ENCODE measurements at places on chromosomes 1 and 21.

DNA sequence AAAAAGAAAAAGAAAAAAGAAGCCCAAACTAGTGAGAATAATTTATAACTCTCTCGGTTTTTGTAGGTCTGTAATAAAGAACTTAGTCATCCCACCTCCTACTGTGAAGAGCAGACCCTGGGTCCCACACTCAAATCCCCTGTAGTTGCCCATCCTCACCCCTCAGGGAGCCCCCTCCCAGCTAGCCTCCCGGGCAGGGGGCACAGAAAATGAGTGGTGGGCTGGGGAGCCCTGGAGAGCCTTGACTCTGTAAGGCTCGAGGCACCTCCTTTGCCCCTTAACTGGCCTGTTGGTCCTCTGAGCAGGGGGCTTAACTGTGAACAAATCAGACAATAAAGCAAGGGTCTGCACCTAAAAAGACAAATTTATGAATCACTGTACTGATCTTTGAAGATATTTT lies 57.5 kb upstream of the PRKACB start:
- DNase-seq, result no peak

DNA sequence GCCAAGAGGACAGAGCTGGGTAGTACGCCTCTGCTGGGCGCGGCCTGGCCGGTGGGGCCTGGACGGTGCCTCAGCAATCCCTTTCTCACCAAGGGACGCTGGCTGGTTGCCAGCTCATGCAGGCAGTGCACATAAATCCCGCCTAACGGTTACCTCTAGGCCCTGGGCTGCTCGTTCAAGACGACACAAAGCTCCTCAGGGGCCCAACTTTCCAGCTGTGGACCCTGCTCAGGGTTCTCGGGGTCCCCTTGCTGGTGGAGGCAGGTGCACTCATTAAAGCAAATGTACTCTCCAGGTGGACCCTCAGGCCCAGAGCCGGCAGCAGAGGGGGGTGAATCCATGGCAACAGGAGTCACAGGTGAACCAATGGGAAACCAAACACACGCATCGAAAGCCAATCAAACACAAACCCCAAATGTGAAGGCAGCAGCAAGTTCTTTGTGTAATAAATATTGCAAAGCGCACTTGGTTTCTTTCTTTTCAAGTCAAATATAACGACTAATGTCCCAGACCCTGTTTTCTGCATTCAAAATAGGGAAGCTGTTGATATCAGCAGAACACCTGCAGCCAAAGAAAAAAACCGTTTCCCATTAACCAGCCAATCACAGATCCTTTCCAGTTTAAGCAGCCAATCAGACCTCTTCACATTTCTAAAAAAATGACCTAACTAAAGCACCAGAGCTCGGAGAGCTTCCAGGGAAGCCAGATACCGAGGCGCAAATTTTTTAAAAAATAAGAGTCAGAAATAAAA lies 26.1 kb upstream of the CLSTN1 start:
- DNase-seq, result no peak

GRCh38 chr1:174726167-174726879 lies 273.4 kb upstream of the CACYBP start:
- DNase-seq, result no peak

DNA sequence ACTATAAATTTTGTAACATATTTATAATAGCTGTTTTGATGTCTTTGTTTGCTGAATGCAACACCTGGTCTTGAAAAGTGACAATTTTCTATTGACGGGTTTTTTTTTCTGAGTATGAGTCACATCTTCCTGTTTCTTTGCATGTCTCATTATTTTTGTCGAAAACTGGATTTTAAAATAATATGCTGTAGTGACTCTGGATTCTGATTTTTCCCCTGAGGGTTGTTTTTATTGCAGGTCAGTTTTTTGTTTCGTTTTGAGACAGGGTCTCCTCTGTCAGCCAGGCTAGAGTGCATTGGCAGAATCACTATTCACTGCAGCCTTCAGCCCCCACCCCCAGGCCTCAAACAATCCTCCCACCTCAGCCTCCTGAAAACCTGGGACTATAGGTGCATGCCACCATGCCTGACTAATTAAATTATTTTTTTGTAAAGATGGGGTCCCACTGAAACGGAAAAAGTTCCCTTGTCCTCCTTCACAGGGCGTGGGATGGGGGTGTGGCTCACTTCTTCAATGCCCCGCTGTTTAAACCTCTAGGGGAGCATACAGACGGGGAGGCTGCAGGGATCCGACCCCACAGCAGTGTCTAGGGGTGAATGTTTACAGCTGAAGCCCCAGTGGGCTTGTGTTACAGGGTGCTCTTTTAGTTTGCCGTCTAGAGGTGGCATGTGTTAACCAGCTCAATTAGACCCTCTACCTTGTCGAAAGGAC lies 11.3 kb upstream of the PPIE start:
- DNase-seq, result no peak

GRCh38 chr1:229347528-229347927 lies 4.7 kb upstream of the CCSAP start:
- DNase-seq, result no peak

DNA sequence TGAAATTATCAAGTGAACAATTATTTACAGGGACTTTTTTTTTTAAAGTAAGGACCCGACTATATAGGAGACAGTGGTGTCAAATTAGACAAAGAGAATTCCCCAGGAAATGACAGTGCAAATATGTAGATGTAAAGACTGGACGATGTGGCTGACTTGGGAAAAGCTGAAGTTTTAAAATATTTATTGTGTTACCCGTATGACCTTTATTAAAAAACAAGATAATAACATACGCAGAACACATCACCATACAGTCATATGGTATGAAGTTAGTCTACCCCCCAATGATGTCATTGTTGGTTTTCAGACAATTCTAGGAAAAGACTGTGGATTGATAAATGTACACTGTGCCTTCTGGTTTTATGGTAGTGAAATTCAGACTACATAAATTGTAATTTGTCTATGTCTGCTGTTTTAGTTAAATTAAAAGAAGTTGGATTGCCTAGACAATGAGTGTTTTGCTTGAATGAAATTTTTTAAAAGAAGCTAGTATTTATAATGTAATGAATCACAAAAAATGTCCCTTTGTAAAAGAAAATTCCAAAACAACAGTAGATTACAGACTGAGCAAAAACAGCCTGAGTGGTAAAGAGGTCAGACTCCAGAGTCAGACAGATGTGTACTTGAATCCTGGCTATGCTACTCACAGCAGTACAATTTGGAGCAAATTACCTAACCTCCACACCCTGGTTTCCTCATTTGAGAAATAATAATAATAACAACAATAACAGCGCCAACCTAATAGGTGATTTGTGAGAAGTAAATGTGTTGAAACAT lies 15.5 kb upstream of the PDC start:
- DNase-seq, result no peak

- no peak for DNase-seq
Measured at GRCh38 chr1:60906039-60906438, 176.3 kb upstream of the NFIA start.

DNA sequence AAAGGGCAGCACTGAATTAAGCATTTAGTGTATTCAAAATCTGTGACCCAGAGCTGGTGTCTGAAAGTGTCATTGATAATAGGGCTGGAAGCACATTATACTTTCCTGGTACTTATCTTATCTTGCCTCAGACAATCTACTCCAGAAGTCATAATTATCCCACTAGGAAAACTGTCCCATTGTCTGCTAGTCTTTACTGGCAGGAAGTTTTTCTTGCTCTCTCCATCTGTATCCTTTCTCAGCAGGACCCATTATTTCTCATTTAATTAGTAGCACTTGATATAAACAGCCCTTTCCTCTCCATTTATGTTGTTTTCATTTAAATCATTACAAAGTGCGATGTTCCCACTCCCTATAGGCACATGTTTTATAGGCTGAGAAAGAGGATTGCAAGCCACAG lies 36.5 kb upstream of the BARHL2 start:
- DNase-seq, result no peak

GRCh38 chr1:206831650-206832049 lies 33.8 kb upstream of the IL20 start:
- DNase-seq, result no peak

DNA sequence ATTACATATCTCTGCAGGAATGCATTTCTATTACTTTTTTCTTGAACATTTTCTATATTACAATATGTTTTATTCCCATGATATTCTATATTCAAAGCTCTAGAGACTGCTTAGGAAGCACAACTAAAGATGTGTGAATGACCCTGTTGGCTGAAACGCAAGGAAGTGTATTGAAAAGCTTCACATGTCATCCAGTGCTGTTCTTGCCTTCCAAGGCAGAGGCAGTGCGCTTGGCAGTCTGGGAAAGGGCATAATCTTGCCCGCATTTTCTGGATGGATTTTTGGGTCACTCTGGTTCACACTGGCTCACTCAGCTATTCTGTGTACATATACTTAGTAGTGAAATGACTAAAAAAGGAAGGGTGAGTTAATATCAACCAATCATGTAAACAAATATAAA lies 262.4 kb downstream of the PTPRC start:
- no peak for DNase-seq

DNA sequence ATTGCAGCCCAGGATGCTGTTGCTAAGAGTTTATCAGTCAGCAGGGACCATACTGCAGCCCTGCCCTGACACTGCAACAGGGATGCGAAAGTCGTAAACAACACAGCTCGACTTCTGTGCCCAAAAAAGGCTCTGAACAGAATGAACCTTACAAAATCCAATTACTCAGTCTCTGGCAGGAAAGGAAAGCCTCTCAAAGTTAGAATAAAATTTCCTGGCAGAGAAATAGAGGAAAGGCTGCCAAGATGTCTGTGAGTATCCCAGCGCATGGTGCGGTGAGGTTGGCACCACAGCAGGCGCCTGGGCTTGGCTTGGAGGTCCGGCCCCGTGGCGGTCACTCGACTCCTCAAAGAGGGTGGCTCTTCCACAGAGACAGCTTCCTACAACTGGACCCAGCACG lies 185.8 kb downstream of the PCP4 start:
- peak; percentile 67 for DNase-seq

GRCh38 chr1:182357913-182358312 lies 33.7 kb downstream of the GLUL start:
- DNase-seq, result no peak

- DNase-seq, result no peak
Measured at GRCh38 chr21:38936240-38936639, 130.5 kb downstream of the ETS2 start.

- DNase-seq, result no peak
Measured at GRCh38 chr1:160550572-160551034, 27.5 kb upstream of the SLAMF6 start.

- no peak for DNase-seq
Measured at GRCh38 chr1:160338580-160338979, 4.5 kb downstream of the COPA start.

DNA sequence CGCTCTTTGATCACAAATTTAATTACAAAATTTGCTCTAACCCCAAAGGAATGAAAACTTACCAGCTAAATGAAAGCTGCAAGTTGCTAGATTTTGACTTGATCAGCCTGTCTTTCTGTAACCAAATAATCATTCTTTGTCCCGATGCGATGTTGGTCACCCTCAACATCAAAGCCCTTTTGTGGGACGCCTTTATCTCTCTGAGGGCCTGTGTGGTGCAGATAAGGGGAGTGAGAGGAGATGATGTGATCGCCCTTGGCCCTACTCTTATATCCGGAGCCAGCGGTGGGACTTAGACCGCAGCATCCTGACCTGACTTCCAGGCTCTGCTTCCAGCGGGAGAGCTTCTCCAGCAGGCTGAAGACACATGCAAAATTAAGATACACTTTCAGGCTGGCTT lies 19.3 kb upstream of the UMODL1 start:
- no peak for DNase-seq

DNA sequence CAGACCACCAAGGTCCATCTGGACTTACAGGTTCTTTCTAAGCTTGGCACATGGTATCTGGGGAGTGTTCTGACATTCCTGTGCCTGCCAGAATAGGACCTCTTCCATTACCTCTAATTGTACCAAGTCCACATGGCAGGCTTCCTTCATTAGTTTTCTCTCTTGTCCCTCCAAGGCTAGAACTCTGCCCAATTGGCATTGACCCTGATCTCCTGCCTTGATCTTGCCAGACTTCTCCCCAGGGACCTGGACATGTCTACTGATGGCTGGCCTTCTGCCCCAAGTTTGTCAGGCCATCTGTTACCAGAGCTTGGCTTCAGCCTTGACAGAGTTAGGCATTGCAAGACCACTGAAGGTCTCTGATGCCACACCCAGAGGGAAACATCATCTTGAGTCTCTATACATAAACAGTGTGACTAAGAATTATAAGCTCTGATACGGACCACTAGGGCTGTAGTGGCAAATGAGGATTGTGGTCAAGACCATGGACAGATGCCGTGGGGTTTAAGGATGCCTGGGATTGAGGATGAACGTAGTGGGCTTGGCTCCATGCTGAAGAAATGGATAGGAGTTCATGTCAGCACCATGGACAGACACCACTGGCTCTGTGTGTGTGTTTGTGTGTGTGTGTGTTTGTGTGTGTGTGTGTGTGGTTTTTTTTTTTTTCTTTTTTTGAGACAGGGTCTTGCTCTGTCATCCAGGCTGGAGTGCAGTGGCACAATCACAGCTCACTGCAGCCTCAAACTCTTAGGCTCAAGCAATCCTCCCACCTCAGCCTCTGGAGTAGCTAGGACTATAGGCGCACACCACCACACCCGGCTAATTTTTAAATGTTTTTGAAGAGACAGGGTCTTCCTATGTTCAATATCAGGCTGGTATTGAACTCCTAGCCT lies 19.5 kb upstream of the PSMB2 start:
- no peak for DNase-seq

DNA sequence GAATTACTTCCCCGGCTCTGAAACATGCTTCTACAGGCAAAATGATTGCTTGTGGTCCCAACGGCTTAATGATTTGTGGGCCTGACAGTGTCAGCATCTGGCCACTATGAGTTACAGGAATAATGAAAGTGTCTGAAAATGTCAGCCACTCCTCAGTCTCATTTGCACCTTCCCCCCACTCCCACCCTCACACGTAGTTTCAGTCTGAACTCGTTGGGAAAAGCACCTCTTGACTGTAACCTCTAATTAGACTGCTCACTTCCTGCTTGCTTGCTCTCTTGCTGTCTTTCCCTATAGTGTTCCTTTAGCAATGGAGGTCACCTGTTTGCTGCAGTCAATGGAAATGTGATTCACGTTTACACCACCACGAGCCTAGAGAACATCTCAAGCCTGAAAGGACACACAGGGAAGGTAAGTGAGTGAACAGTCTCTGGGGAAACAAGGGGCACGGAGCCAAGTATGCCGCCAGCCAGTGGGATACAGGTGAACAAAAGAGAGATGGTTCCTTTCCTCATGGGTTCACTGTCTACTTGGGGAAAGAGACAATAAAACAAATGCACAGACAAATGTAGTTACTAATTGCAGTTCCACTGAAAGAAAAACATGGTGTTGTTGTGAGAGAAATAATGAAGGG lies 27.1 kb downstream of the CFAP57 start:
- DNase-seq, result no peak

DNA sequence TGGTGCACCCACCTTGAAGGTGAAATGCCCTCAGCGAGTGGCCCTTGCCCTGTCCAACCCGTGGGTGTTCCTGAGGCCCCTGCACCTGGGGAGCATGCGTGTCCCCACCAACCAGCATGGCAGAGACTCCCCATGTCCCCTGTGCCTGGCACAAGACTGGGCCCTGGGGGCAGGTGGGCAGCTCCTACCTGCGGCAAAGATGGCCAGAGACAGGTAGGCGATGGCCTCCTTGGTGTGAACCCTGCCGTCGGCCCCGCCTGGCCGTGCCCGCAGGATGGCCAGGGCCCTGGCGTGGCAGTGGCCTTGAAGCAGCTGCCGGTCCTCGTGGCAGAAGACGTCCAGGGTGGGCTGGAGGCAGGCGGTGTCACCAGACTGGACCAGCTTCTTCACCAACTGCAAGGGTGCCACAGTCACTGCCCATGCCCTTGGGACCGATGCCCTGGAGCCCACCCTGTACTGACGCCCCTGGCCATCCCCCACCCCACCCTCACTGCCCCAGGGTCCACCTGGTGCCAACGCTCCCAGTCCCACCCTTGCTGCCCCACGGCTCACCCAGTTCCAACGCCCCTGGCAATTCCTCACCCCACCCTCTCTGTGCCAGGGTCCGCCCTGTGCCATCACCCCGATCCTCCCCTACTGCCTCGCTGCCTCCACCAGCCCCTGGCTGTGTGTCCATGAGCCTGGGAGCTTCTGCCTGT lies 15.7 kb downstream of the TTC34 start:
- DNase-seq, result peak; percentile 49

Measured in breast epithelium (tissue), 4 donors.